ENCODE measurements at places on chromosomes 7 and 10. TPM values are rescaled to one million over a fixed set of nuclear protein-coding genes. Genes with fewer than 3 reads are reported as not detected.

DNA sequence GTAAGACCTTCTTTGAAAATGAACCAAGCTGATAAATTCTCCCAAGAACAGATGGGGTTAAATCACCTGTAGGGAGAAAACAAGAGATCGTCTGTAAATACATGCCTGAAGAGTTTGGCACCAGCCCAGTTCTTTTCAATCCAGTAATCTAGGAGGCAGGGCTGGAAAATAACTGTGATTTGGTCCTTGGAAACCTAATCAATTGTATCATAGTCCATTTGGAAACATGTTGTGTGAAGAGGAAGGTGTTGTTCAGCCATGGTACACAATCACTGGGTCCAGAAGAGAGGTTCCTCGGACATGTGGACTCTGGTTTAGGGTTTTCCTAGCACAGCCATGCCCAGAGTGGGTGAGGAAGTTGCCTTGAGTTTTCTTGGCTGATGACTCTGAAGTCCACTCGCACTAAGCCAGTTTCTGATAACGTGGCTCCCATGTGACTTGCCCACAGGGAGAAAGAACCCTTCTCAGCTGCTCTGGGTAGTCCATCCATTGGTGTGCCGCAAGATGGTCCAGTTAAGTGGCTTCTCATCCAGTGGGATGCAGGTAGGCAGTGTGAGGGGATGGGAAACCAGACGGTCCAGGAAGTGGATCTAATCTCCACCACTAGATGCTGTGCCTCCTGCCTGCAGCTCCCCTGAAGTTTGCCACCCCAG lies 5.1 kb downstream of the BLNK start:
- H3K4me3 ChIP-seq: no peak overlapping the region
- no peak for DNase-seq
- H3K27me3 ChIP-seq: no peaks in the 10 kb centered on the region
- H3K27ac ChIP-seq: no peak overlapping the region
- H3K36me3 ChIP-seq: no peaks in the 10 kb centered on the region
- no peaks in the 10 kb centered on the region for H3K4me1 ChIP-seq

GRCh38 chr10:10975647-10976046 lies 42.0 kb upstream of the CELF2 start:
- DNase-seq: no peak
- H3K36me3 ChIP-seq: no peaks in the 10 kb centered on the region
- H3K4me1 ChIP-seq: no peaks in the 10 kb centered on the region
- H3K27me3 ChIP-seq: no peaks in the 10 kb centered on the region

DNA sequence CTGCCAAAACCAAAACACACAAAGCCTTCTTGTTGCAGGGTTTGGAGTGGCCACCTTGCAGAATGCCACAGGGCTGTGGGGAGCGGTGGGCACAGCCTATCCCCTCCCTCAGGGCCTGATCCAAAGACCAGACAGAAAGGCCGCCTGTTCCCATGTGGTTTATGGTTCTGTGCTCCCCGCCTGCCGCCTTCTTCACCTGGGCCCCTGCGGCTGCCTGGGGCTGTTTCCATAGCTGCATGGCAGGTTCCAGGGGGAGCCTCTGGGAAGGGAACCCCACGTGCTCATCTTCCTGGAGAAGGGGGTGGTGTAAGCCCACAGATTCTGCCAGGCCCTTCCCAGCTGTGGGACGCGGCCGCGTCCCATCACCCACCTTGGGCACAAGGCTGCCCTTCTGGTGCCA lies 70.7 kb upstream of the EZH2 start:
- H3K4me3 ChIP-seq: no peak overlapping the region
- H3K27me3 ChIP-seq: no peaks in the 10 kb centered on the region
- no peaks in the 10 kb centered on the region for H3K4me1 ChIP-seq

DNA sequence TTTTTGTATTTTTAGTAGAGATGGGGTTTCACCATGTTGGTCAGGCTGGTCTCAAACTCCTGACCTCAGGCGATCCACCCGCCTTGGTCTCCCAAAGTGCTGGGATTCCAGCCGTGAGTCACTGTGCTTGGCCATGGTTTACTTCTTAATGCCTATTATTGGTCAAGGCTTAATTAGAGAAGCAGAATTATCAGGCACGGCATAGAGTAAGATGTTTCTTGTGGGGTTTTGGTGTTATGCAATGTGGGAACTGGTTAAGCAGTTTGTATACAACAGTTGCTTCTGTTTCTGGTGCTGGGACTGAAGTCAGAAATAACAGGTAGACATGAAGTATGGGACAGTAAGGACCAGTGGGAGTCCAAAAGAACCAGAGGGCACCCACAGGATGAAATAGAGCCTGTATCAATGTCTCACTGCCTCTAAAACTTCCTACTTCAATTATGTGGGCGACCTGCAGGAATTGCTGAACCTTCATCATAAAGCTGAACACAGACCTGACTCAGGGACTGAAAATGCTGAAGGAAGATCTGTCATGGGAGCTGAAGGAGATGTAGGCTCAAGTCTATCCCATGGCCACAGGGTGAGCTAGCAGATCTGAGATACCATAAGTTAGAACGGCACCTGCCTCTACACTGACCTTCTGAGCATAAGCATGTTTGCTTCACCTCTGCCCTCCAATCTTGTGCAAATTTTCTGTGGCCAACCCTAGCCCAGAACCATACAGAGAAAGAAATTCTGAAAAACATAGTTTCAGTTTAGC lies 38.3 kb upstream of the VCL start:
- H3K4me1 ChIP-seq: no peaks in the 10 kb centered on the region
- no peak for DNase-seq
- no peak overlapping the region for H3K27ac ChIP-seq
- no peaks in the 10 kb centered on the region for H3K27me3 ChIP-seq
- no peak overlapping the region for H3K4me3 ChIP-seq

- H3K27me3 ChIP-seq: no peaks in the 10 kb centered on the region
- DNase-seq: no peak
- H3K4me3 ChIP-seq: no peak overlapping the region
- no peaks in the 10 kb centered on the region for H3K4me1 ChIP-seq
- no peak overlapping the region for H3K27ac ChIP-seq
- no peaks in the 10 kb centered on the region for H3K36me3 ChIP-seq
These were observed 31.3 kb upstream of the KIAA1217 start for GRCh38 chr10:24177636-24178035.

- H3K4me1 ChIP-seq: no peaks in the 10 kb centered on the region
- H3K36me3 ChIP-seq: no peaks in the 10 kb centered on the region
- no peak overlapping the region for H3K27ac ChIP-seq
- H3K27me3 ChIP-seq: no peaks in the 10 kb centered on the region
- no peak overlapping the region for H3K4me3 ChIP-seq
These were observed 303.7 kb downstream of the BAMBI start for GRCh38 chr10:28981007-28981406.

DNA sequence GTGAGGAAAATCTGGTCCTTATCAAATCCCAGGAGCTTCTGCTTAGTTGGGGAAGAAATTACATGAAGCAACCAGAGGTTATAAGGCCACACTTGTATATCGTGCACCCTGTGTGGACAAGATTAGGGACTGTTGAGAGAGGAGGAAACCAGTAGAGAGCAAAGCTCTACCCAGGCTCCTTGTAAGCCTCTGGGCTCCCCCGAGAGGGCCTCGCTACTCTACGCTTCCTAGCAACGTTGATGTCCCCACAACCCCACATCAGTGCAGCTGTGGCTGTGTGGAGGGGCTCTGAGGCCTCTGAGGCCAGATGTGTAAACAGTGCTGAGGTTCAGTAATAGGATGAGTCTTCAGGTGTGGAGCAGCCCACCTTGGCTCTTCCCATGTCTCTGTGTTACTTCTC lies 16.0 kb downstream of the HIF1AN start:
- H3K4me1 ChIP-seq: no peaks in the 10 kb centered on the region
- H3K27me3 ChIP-seq: no peaks in the 10 kb centered on the region
- H3K27ac ChIP-seq: no peak overlapping the region
- DNase-seq: no peak

- H3K4me1 ChIP-seq: no peaks in the 10 kb centered on the region
- H3K27ac ChIP-seq: no peak overlapping the region
- H3K27me3 ChIP-seq: no peaks in the 10 kb centered on the region
- no peaks in the 10 kb centered on the region for H3K36me3 ChIP-seq
- H3K4me3 ChIP-seq: no peak overlapping the region
These were observed 116.8 kb upstream of the JCAD start for GRCh38 chr10:30176182-30176581.

DNA sequence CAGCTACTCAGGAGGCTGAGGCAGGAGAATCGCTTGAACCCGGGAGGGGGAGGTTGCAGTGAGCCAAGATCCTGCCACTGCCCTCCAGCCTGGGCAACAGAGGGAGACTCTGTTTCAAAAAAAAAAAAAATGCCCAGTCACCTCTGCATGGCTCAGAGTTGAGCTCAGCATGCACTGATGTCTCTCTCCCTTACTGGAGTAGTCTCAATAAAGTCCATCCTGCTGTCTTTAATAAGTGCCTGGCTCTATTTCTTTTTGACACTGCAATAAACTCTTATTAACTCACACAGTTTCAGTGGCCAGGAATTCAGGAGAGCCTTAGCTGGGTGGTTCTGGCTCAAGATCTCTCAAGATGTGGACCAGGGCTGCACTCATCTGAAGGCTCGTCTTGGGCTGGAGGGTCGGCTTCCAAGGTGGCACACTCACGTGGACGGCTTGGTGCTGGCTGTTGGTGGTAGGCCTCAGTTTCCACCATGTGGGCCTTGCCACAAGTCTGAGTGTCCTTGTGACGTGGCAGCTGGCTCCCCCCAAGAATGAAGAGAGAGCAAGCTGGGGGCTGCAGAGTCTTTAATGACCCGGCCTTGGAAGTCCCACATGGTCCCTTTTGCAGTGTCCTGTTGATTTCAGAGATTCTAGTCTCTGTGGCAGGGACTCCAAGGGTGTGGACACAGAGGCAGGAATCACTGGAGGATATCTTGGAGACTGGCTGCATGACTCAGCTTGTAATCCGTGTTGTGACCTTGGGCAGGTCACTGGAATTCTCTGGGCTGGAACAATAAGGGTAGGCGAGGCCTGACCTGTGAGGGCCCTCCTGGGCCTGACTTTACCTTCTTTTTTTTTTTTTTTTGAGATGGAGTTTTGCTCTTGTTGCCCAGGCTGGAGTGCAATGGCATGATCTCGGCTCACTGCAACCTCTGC lies 85.9 kb upstream of the KMT2C start:
- H3K27me3 ChIP-seq: no peaks in the 10 kb centered on the region
- H3K36me3 ChIP-seq: no peaks in the 10 kb centered on the region
- no peak for DNase-seq
- H3K27ac ChIP-seq: no peak overlapping the region

- DNase-seq: peak; percentile 94
- peak overlapping the region; percentile 67 for H3K4me3 ChIP-seq
- no peaks in the 10 kb centered on the region for H3K4me1 ChIP-seq
- H3K27me3 ChIP-seq: no peaks in the 10 kb centered on the region
These were observed 2.9 kb downstream of the AQP1 start for GRCh38 chr7:30914596-30914995.

DNA sequence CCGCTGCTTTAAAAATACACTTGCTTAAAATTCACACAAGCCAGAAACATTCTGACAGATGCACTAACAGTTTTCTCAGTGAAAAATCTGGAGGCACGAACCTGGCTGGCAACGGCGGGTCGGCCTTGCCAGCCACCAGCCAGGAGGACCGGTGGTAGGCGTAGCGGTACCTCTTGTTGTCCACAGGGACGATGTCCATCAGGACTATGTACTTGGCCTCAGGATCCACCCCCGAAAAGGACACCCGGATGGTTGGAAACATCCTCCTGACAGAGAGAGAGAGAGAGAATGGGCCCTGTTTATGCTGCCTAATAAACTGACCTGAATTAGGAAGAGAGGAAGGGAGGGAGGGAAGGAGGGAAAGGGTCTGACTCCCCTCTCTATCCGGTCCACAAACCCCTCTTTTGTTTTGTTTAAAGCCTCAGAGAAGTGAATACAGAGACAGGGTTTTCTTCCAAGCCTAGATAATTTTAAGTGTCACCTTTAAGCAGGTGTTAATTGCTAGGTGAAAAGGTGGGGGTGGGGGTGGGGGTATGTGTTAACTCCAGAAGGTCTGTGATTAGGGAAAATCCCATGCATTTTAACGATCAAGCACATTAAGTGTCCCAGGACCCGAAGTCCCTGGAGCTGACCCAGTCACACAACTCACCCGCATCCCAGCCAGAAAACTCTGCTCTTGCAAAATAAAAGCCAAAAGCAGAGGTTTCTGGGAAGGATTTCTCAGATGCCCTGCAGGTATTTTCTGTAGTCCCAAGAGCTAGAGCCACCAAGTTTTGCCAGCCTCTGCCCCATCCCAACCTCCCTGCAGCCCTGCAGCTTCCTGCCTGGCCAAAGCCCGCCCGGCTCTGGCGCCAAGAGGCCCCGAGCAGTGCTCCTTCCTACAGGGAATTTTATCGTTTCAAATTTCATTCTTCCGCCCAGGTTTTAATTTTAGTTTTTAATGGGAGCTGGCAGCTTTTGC lies 5.0 kb downstream of the TBX20 start:
- H3K4me1 ChIP-seq: no peaks in the 10 kb centered on the region
- H3K4me3 ChIP-seq: no peak overlapping the region
- H3K27ac ChIP-seq: no peak overlapping the region
- DNase-seq: no peak
- no peaks in the 10 kb centered on the region for H3K36me3 ChIP-seq

- H3K4me3 ChIP-seq: no peak overlapping the region
- H3K27ac ChIP-seq: no peak overlapping the region
- no peaks in the 10 kb centered on the region for H3K36me3 ChIP-seq
- no peak for DNase-seq
These were observed 144.1 kb downstream of the C10orf105 start for GRCh38 chr10:71575451-71575850.

DNA sequence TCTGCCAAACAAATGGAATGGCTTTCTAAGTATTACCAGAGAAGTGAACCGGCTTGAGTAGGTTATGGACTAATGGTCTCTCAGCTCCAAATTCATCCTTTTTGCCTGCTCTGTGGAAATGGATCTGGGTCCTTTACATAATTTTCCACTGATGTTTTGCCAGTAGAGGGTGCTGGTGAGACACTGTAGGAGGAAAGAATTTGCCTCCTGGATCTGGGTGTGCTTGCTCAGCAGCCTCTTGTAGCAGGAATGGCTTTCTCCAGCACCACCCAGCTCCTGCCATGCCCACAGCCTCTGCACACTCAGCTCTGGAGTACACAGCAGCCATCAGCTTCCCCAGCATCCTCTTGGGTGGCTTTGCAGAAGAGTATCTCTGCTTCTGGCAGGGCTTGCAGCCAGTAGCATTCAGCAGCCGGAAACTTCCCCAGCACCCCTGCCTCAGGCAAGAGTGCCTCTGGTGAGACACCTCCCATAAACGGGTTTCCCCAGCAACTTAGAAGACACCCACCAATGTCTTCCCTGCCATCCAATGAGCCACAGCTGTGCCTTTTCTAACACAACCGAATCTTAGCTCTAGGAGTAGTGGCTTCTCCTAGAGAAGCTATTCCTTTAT lies 235.0 kb upstream of the PLPP4 start:
- no peaks in the 10 kb centered on the region for H3K36me3 ChIP-seq
- no peak overlapping the region for H3K27ac ChIP-seq
- no peak overlapping the region for H3K4me3 ChIP-seq
- H3K4me1 ChIP-seq: no peaks in the 10 kb centered on the region

MGAM2 gene
- 0.65 TPM for total RNA-seq

HMX2 gene
- not detected for total RNA-seq

KNDC1 gene
- 0.13 TPM for total RNA-seq

PON3 gene
- 0.55 TPM for total RNA-seq

CPEB3 gene
- 8.0 TPM for total RNA-seq

CFAP69 gene
- total RNA-seq: 11.4 TPM

Measured in aorta (tissue), 5 donors.